ENCODE measurements at places on chromosomes 4 and X. TPM values are rescaled to one million over a fixed set of nuclear protein-coding genes. Genes with fewer than 3 reads are reported as not detected.

Gene TCP11X2
- not detected for total RNA-seq

Gene OPRPN
- total RNA-seq, result not detected

Gene PPEF2
- total RNA-seq, result not detected

Gene VEGFD
- total RNA-seq, result 0.28 TPM

Gene PNMA6F
- not detected for total RNA-seq

Gene DRD5
- not detected for total RNA-seq

Gene TMSB15C
- total RNA-seq, result 2.5 TPM

Gene RIPPLY1
- not detected for total RNA-seq

Gene KCNIP4
- not detected for total RNA-seq

Gene MAGEA2B
- not detected for total RNA-seq

Gene RAI2
- total RNA-seq, result 0.13 TPM

Gene ESX1
- not detected for total RNA-seq

Gene SH3RF1
- total RNA-seq, result 18.4 TPM

Gene ACOT9
- total RNA-seq, result 81.6 TPM

Gene UGT8
- not detected for total RNA-seq

Gene FAM50A
- total RNA-seq, result 82.1 TPM

Gene C4orf51
- total RNA-seq, result 0.07 TPM

Gene PDCL2
- total RNA-seq, result not detected

Gene PF4V1
- total RNA-seq, result not detected

Gene DOCK11
- total RNA-seq, result 2.0 TPM

Gene YY2
- 1.1 TPM for total RNA-seq

- no peak for DNase-seq
These were observed 36.4 kb downstream of the CCNQ start for GRCh38 chrX:153562546-153562945.

GRCh38 chr4:53365121-53365485 lies 758 bp downstream of the SCFD2 start:
- DNase-seq, result no peak

DNA sequence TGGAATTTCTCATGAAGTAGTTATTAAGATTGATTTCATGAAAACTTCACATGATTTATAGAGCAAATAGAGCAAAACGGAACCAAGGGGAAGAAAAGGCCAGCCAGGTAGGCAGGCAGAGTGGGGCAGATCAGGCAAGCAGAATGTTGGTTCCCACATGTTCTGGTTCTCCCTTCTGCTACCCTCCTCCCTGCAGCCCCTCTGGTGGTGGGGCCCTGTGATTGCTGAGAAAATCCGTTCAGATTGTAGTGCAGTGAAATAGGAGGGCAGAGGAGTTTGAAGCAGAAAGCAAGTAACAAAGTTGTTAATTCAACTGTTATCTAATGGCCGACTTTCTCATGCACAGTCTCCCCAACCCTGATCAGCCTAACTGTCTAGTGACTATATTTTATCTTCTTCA lies 185.3 kb downstream of the MID1IP1 start:
- DNase-seq, result no peak

- no peak for DNase-seq
These were observed 47.5 kb upstream of the BCOR start for GRCh38 chrX:40145001-40145922.

- no peak for DNase-seq
These were observed 738.2 kb downstream of the ARAP2 start for GRCh38 chr4:35506161-35506560.

DNA sequence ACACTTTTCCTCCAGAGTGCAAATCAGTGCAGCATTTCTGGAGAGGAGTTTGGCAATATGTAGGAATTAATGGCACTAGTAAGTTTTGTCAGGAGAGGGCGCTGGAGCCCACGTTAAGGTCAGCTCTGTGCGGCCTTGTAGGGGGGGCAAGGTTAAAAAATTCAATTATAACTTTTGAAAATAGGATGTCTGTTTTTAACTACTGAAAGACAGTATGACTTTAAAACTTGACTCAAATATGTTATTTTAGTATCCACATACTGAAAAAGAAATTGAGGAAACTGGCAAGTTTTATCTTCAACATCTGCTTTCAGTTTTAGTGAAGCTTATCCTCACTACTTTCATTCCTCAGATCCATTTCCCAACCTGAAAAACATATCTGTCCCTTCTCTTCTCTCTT lies 30.9 kb upstream of the HSD17B13 start:
- DNase-seq, result peak; percentile 8

DNA sequence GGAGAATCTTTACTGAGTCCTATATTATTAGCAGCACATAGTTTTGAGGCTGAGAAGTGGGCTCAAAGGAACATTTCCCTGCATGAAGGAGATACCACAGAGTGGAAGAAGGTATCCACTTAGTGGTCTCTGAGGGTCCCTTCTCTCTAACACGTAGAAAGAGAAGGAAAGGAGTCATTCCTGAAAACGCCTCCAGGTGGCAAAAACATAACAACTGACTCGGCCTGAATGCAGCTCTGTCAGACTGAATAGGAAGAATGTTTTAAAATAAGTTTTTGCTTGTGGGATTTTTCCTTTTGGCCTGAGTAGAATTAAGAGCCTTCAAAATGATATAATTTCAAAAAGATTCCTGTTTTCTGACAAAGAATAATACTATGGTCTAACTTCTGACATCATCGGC lies 23.3 kb downstream of the RPGR start:
- DNase-seq, result peak; percentile 29

GRCh38 chr4:101710806-101711205 lies 79.7 kb upstream of the BANK1 start:
- DNase-seq, result no peak

GRCh38 chrX:110699109-110699508 lies 96.5 kb downstream of the CHRDL1 start:
- DNase-seq, result no peak

- DNase-seq, result no peak
These were observed 8.8 kb downstream of the EPHA5 start for GRCh38 chr4:65661471-65661870.

DNA sequence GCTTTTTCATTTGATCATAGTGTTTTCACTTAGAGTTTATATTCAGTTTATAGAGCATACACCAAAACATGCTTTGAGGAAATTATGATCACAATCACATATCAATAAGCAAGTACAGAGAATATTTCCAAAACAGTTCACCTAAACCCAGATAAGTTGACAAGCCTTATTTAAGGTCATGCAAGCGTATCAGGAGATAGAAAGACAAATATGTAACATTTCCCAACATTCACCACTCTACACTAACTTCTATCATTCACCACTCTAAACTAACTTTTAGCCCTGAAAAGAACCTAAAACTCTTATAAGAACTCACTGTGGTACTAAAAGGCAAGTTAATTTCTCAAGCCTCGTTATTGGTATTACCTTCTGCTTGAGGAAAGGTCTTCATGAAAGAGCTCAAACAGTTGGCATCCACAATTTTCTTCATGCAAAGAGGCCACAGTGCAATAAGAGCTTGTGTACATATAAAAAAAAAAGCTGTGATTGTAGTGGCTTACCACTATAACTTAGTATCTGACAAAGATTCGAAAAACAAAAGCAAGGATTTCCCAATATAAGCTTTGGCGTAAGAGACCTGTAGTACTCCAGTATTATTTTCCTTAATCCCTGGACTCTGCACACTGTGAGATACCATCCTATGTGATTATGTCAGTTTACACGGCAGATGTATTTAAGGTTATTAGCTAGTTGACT lies 903.3 kb downstream of the STIM2 start:
- no peak for DNase-seq

GRCh38 chr4:184282251-184282713 lies 64.6 kb upstream of the ENPP6 start:
- DNase-seq, result no peak

DNA sequence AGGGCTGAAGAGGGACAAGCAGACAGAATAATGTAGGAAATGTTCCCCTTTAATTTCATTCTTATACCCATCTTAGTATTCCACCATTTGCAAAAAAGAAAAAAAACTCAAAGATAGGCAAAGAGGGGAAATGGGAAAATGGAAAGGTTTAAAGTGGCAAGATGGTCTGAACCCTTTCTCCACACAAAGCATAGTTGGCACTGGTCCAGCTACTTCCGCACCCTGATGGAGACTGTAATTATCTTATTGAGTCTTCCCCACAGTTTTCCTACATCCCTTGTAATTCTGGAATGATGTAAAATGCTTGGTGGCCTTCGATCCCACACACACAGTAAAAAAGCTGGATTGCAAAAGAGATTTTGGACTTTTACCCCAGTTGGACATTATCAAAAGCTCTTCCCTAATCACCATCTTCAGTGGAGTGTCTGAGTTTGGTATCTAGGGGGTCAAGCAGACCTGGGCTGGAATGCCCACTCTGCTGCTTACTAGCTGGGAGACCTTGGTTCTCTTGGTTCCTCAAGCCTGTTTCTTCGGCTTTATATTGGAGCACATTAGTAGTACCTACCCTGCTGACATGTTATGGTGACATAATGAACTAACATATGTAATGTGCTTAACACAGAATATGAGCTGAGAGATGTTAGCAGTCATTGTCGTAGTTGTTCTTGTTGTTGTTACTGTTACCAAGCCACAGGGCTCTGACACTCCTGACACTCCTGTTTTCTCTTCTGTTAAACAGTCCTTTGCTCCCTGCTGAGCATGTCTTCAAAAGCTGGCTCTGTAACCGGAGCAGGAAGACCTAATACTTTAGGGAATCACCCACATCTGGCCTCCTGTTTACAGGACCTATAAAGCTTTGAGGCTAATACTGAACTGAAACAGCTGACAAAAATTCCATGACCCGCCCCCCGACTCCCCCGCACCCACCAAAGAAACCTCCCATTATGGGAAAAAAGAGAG lies 4.7 kb downstream of the SRPX2 start:
- DNase-seq, result no peak

DNA sequence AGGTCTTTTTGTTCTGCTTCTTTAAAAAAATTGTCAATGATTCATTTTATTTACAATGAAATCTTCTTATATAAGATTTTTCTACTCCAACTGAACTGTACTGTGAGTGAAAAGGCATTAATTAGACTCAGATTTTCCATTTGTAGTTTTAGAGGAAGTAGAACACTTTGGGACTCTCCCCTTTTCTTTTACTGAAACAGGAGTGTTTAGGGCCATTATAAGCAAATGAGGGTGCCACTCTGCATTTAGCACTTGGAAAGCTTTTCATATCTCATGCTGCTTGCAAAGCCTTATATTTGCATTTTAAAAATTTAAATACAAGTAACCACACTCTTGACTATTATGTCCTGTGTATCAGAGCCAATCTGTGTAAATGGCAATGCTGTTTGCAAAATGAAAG lies 584.3 kb downstream of the KLHL13 start:
- DNase-seq, result no peak

DNA sequence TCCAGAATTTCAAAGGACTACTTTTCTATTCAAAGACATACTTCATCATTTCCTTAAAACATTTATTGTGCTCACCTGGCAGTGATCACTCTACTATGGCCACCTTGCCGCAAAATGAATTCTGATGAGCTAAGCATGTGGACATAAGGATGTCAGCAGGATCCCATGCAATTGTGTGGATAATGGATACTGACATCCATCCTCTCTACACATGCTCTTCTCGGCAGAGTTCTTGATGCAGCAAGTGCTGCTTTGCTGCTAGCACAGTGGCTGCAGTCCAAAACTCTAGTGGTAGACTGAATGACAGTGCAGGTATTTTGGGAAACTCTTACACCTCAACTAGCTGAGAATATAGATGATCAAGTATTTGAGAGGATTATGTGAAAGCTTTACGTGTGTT lies 168.0 kb downstream of the BANK1 start:
- no peak for DNase-seq

DNA sequence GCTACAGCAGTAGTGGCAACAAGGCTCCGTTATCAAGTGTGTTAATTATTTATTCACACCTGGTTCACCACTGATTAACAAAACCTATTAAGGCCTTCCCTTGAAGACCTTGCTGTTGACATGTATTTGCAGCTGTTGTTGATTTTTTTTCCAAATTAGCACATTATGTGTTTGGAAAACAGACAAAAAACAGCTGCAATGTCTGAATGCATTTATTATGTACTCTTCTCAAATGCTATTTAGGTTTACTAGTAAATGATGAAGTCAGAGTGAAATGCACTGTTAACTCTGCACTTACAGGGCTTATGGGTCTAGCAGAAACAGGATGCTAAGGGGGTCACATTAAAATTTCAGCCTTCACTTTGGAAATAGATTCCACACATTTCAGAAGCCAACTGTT lies 99.5 kb upstream of the PCDH7 start:
- no peak for DNase-seq

GRCh38 chrX:30593440-30594200 lies 16.1 kb upstream of the TASL start:
- no peak for DNase-seq

- no peak for DNase-seq
These were observed 523.0 kb downstream of the SPRY1 start for GRCh38 chr4:123919576-123920098.

- no peak for DNase-seq
These were observed 85.6 kb upstream of the CPEB2 start for GRCh38 chr4:14916554-14917297.

GRCh38 chr4:163548481-163549243 lies 54.2 kb downstream of the TMA16 start:
- peak; percentile 19 for DNase-seq

DNA sequence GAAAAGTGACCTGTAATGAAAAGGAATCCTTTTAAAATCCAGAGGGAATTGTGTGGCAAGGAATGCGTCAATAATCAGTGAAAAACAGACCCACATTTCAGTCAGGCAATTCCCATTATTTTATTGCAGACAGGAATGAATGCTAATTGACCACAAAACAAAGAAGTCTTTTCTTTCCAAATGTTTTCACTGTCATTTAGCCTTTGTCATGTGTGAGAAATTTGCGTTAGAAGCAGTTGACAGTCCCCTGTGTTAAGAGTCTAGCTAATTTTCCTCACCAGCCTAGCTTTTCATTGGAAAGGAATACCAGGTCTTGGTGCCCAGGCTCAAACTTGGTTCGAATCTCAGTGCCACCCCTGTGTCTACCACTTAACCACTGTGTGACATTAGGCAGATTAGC lies 83.4 kb downstream of the KIT start:
- no peak for DNase-seq

GRCh38 chr4:85756938-85757337 lies 282.0 kb downstream of the ARHGAP24 start:
- DNase-seq, result no peak

DNA sequence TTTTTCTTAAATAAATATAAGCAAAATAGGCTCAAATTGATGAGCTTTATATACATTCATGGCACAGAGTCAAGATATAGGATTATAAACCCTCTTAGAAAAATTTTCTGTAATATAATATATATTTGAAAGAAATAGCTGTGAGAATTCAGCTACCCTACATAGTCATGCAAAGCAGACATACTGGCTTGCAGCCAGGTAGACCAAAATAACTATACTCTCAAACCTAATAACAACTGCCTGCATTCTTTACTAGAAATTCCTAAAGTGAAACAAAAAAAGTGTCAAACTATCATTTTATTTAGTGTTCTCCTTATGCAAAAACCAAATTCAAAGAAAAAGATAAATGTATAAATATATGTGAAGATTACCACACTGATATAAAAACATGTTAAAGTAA lies 1390.2 kb downstream of the C4orf33 start:
- no peak for DNase-seq

GRCh38 chr4:185128272-185129119 lies 14.6 kb upstream of the SLC25A4 start:
- DNase-seq, result no peak

- no peak for DNase-seq
These were observed 141.6 kb downstream of the IL1RAPL2 start for GRCh38 chrX:104707572-104707971.

GRCh38 chr4:123659730-123660129 lies 263.1 kb downstream of the SPRY1 start:
- DNase-seq, result no peak

- DNase-seq, result peak; percentile 11
These were observed 13.4 kb downstream of the ARHGEF6 start for GRCh38 chrX:136767104-136767941.
